GM19239 (cell line): ENCODE measurements at places on chromosomes 5 and 9.

DNA sequence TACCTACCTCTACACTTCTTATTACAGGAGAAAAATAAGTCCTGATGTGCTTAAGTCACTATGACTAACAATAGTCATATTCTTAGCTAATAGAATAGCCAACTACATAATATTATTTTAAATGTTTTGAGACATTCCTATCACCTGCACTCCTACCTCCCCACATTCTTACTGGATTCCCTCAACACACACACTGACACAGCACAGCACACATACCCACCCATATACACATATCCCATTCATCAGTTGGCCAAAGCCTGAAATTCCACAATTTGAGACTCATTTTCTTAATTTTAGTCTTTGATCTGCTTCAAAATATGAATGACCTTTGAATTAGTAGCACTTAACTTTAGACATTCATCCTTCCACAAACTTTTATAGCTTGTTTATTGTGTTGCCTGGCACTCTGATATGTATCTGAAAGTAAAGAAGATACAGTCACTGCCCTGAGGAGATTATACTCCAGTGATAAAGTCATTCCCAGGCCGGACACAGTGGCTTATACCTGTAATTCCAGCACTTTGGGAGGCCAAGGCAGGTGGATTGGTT, 168.3 kb upstream of the RASA1 start:
- DNase-seq = no peak

DNA sequence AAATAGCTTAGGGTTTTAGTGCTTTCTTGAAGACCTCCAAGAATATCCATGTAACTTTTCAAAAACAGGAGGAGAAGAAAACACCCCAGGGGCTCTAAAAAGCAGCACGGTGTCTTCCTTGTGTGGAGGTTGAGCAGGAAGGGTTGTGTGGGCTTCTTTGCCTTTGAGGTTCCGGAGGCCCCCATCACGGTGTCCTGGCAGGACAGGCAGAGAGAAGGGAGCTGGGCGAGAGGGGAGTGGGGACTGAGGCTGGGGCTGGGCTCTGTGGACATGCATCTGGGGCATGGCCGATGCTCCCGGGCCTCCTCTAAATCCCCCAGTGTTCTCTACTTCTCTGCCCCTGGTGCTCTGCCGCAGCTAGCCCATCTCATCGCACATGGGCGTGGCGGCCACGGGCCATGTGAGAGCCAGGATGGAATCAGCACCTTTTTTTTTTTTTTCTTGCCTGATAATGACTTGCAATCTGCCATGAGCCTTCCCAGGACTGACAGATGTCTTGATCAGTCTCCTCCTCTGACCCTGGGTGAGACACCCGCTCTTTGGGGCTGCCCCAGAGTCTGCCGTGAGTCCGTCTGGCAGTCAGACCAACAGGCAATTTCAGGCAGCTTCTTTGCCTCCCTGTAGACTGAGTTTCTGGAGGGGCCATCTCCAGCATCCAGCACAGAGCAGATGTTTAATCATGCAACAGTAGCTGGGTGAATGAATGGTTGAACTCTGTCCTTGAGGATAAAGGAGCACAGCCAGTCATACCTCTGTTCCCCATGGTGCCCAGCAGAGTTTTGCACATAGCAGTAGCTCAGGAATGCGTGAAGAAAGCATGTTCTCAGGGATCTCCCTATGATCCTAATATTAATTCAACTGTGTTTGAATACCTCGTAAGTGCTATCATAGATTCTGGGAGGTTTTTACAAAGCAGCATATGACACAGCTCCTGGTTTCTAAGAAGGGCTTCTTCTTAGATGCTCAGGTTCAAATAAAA, 12.1 kb downstream of the CXCL14 start:
- DNase-seq = no peak

DNA sequence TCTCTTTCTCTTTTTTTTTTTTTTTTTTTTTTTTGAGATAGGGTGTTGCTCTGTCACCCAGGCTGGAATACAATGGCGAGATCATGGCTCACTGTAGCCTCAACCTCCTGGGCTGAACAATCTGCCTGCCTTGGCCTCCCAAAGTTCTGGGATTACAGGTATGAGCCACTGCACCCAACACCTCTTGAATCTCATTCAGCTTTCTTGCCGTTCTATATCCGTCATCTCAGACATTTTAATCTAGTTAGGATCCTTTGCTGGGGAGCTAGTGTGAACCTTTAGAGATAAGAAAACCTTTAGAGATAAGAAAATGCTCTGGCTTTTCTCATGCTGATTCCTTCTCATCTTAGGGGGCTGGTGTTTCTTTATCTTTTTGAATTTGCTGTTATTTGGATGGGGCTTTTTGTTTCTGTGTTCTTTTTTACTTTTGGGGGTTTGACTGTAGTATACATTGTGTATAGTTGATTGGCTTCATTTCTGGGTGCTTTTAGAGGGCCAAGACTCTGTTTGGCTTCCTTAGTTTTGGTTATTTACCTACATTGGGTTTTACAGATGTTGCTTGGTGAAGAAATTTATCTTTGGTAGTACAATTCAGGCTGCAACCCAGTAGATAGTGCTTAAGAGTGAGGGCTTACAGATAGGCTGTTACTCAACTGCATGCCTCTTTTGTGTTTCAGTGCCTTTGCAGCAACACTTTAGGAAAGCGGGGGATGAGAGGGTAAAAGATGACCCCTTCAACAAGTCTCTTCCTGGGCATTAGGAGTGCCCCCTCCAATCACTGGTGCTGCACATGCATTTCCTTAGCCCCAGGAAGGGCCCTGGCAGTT, 41.9 kb upstream of the SLC36A1 start:
- DNase-seq = no peak

DNA sequence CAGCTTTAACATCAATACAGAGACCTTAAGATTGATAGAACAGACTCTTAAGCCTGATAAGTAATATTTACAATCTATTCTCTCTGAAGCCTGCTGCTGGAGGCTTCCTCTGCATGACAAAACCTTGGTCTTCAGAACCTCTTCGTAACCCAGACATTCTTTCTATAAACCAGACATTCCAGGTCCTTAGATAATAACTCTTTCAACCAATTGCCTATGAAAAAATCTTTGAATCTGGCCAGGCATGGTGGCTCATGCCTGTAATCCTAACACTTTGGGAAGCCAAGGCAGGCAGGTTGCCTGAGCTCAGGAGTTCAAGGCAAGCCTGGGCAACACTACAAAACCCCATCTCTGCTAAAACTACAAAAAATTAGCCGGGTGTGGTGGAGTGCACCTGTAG, 327.8 kb downstream of the ENC1 start:
- no peak for DNase-seq

GRCh38 chr9:92223758-92224157, 69.7 kb downstream of the IARS1 start:
- DNase-seq = no peak
